ENCODE measurements at places on chromosomes 4 and X. TPM values are rescaled to one million over a fixed set of nuclear protein-coding genes. Genes with fewer than 3 reads are reported as not detected.

Gene ITM2A
- 33.6 TPM for total RNA-seq

Gene TCEAL3
- total RNA-seq, result 20.8 TPM

Gene DACH2
- total RNA-seq, result 0.17 TPM

Gene FAM184B
- 0.06 TPM for total RNA-seq

Gene PLP2
- total RNA-seq, result 241 TPM

Gene AFF2
- 6.0 TPM for total RNA-seq

Gene ZNF732
- total RNA-seq, result 0.47 TPM

Gene WNK3
- 1.3 TPM for total RNA-seq

Gene SATL1
- not detected for total RNA-seq

Gene HSD17B13
- 0.41 TPM for total RNA-seq

Gene DIPK2B
- total RNA-seq, result 13.7 TPM

Gene GAGE12E
- not detected for total RNA-seq

Gene DKK2
- total RNA-seq, result 20.2 TPM

Gene RBM46
- total RNA-seq, result not detected

Gene ALPK1
- 21.3 TPM for total RNA-seq

Gene MAGEB10
- total RNA-seq, result not detected

Gene AVPR2
- 1.3 TPM for total RNA-seq

Gene CDX4
- total RNA-seq, result not detected

Gene DSPP
- not detected for total RNA-seq

Gene ARHGAP36
- not detected for total RNA-seq

Gene STATH
- not detected for total RNA-seq

Gene NPNT
- total RNA-seq, result 119 TPM

Gene PRDM5
- 12.1 TPM for total RNA-seq

Gene TLR1
- 59.8 TPM for total RNA-seq

Gene GABRQ
- not detected for total RNA-seq

Gene TIGD4
- 0.39 TPM for total RNA-seq

Gene COL4A6
- 1.4 TPM for total RNA-seq

Gene LRCH2
- 4.4 TPM for total RNA-seq

Gene EREG
- 3.6 TPM for total RNA-seq

Gene PCDH19
- 0.52 TPM for total RNA-seq

Gene AR
- 4.3 TPM for total RNA-seq

Gene GPR34
- total RNA-seq, result 18.7 TPM

Gene IQCM
- total RNA-seq, result not detected

Gene CXorf49
- not detected for total RNA-seq
